ENCODE measurements at places on chromosomes 6 and 20.

- no peak for DNase-seq
These were observed 82.0 kb downstream of the PKIB start for GRCh38 chr6:122692175-122692598.

DNA sequence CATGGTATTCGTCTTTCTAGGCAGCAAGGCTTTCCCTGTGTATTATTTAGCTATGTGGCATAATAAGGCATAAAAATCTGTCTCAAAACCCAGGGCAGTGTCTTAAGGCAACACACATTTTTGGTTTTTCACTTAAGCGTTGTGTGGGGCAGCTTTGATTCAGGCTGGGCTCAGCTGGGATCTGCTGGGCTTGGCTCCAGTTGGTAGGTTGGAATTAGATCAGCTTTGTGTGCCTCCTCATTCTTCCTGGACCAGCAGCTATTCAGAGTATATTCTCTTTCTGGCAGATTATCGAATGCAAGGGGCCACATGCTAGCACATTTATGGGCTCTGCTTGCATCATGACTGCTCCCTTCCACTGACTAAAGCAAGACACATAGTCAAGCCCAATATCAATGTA is 487.9 kb downstream of the RFPL4B start:
- DNase-seq, result no peak

DNA sequence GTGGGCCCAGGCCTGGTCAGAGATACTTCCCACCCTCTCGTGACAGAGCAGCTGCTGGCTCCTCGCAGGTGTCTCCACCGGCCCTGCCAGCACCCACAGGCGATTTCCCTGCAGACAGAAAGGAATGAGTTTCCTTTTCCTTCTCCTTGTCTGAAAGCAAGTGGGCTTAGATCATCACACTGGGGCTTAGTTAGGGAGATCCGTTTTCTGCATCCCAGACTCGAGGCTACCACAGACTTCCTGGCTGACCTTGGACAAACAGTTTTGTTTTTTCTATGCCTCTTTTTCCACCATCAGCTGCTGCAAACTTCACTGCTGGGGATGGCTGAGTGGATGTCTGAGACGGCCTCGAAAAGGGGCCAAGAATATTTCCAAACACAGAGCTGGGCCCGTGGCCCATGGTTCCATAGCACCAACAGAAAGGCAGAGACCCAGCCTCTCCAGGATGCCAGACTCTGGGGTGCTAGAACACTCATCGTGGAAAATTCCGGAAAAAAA is 86.5 kb downstream of the BANF2 start:
- no peak for DNase-seq

GRCh38 chr20:52809003-52809402 is 163.2 kb upstream of the TSHZ2 start:
- no peak for DNase-seq

Measured in CD4-positive, alpha-beta T cell treated with Interferon gamma for 1 hour (primary cell).